ENCODE measurements at places on chromosomes 3 and 15.

DNA sequence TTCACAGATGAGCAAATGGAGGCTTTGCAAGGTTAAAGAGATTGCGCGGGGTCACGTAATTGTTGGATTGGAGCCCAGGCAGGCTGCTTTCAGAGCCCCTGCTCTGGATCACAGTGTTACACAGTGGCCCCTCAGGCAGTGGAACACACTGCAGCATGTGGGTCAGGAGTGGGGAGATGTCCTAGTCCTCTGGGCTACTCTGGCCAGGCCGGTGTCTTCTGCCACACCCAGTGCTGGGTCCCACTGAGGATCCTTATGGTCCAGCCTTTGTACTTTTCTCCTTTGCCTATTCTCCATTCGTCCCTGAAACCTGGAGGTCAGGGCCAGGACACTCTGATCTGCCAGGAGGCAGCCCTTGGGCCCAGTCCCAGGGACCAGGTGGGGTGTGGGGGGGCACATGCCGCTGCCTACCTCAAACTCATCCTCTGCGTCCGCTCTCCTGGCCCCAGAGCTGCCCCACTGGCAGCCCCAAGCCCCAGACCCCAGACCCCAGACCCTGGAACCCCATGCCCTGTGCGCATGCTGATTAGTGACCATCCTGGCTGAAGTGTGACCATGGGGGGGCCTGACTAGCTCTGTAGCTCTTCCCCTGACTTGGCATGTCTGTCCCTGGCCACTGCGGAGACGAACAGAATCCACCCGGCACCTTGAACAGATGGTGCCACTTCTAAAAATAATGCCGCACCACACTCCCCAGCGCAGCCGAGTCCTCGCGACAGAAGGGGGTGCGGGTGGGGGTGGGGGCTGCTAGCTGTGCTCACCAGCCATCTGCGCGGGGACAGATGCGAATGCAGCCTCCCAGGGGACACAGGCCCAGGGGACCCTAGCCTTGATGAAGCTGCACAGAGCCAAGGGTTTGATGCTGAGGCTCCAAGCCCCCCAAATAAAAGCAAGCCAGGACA, 41.6 kb downstream of the ATP2B2 start:
- ATAC-seq, result no peak

- ATAC-seq, result peak; percentile 31
These were observed 18.2 kb downstream of the DNAJB8 start for GRCh38 chr3:128448491-128448890.

- no peak for ATAC-seq
These were observed 56.0 kb upstream of the FLNB start for GRCh38 chr3:57952208-57952631.

DNA sequence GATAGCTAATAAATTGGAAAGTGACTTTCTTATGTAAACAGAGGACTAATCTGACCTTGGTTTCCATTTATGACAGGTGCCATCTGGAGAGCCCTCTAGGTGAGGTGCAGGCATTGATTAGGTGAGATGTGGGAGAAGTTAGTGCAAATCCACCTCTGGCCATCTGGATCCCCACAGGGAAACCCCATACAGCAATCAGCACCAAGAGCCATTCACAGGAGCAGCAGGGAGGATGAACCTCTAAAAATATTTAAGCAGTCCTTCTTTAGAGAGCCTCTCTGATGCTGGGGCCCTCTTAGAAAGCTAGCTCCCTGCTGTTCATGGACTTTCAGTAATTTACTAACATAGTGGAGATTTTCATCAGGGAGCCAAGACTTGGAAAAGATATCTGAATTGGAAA, 69.3 kb downstream of the CLSTN2 start:
- no peak for ATAC-seq

DNA sequence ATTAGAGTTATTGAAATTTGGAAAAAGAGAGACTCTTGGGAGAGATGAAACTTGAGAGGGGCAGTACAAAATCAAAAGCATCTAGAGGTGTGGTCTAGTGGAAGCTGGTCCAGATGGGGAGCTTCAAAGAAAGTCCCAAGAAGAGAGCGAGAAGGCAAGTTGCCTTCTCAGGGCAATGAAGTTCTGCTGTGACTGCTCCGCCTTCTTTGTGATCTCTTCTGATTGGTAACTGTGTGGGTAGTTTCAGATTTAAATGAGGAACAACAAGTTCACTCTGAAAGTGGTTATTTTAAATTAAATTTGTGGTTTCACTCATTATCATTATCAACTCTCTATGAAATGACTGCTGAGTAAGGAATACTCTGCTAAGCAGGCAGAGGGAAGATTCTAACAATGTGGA, 233.3 kb downstream of the NLGN1 start:
- no peak for ATAC-seq

DNA sequence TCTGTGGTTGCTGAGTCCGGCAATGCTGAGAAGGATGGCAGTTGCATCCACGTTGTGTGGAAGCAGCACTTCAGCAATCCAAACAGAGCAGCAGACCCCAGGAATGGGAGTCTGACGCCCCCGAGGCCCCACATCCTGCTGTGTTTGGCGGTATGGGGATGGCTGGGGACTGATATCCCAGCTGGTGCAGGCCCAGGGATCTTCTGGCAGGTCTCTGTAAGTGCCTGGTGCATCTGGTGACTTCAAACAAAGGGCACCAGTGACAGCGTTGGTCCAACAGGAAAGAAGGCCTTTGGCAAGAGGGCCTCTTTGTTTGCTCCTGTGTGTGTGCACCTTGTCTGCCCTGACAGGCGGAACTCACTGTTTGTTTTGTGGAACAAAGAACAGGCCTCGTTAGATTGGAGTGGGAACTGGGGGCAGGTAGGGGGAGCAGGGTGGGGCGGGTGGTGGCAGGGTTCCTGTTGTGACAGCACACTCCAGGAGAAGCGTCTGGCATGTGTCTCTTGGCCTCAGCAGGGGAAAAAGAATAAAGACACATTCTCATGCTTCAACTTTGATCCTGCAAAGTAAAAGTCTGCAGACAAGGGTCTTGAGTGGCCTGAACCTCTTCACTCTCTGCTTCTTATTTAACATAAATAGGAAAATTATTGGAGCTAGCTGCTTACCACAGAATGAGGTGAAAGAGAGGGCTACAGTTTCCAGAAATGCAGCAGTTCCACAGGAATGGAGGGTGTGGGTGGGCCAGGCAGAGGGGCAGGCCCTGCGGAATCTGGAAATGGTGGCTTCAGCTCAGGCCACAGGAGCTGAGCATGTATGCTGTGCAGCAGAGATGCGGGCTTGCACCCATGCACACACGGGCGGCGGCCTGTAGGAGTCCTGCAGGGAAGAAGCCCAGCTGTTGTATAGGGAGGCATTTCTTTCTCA, 94.5 kb upstream of the MYZAP start:
- no peak for ATAC-seq

GRCh38 chr15:28984421-28985315, 98.9 kb downstream of the APBA2 start:
- peak; percentile 75 for ATAC-seq
